ENCODE measurements at places on chromosomes 11 and 22.
A peak's percentile ranks its signal among the peaks of the same experiment; 100 is the strongest.

DNA sequence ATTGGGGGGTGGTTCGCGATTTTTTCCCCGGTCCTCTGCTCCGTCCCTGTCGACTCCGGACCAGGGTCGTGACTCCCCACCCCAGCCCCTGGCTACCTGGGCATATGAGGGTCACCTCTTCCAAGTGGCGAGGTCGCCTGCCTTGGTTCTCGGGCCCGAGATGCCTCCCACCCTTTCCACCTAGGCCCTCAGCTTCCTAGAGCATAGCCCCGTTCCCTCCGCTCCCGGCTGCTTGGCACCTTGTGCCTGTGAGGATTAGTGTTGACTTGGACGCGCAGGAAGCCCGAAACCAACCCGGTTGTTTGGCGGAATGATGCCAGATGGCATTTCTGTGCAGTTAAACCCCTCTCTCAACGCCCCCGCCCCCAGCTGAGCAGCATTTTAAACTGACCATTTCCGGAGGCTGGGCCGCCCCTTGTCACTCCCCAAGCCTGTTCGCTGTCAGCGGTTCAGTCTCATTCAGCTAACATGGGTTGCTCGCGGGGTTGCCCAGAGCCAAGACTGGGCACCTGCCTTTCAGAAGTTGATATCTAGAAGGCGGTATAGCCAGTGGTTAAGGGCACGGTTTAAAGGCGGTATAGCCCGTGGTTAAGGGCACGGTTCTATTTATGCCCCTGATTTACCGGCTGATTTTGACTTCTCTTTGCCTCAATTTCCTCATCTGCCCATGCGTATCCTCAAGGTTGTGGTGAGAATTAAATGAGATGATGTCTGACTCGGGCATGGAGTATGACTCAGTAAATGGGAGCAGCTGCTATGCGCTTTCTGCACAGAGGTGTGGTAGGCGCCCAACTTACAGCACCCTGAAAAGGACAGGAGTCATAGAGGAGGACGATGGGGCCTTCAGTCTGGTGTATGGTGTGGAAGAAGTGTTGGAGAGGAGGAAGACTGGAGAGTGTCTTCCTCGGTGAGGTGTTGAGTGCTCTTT, 639 bp downstream of the INCENP start:
- DNase-seq: peak; percentile 42

GRCh38 chr22:16387088-16387487, 205.5 kb downstream of the CCT8L2 start:
- DNase-seq: no peak

GRCh38 chr11:67406969-67407687, 3.2 kb downstream of the TBC1D10C start:
- no peak for DNase-seq

- DNase-seq: no peak
Measured at GRCh38 chr11:130601141-130601540, 152.7 kb downstream of the ADAMTS15 start.

Measured in spinal cord (tissue), 10 donors.